ENCODE measurements at places on chromosomes 1 and 21.
A peak's percentile ranks its signal among the peaks of the same experiment; 100 is the strongest.

DNA sequence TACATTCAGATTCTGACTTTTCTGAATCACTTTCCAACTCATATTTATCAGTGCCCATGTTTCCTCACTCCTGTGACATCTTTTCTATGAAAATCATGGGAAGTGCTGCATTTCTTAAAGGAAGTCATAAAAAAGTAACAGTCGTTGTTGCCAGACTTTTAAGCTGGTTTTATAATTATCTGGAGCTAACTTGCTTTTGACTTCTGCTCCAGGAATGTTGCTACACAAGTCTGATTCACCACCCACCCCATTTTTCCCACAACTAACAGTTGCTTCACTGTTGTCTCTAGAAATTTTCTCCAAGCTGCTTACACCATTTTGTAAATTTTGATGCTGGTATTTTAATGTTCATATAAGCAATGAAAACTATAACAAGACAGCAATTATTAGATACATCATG, 12.2 kb downstream of the FCRLB start:
- DNase-seq, result no peak

DNA sequence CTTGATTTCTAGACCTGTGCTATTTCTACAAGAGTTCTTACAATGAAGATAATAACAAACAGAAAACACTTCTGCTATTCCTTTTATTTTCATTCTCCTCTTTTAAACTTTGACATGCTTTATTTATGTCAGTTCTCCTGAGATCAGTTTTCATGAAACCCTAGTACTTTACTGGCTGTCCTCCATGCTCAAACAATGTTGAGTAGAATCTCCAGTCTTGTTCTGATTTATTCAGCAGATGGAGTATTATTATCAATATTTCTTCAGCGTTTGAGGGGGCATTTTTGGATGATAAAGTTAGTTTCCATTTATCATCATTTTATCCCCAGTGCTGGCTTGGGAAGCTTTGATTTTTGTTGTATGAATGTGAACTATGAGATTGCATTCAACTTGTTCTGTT, 85.9 kb upstream of the WARS2 start:
- DNase-seq, result no peak

DNA sequence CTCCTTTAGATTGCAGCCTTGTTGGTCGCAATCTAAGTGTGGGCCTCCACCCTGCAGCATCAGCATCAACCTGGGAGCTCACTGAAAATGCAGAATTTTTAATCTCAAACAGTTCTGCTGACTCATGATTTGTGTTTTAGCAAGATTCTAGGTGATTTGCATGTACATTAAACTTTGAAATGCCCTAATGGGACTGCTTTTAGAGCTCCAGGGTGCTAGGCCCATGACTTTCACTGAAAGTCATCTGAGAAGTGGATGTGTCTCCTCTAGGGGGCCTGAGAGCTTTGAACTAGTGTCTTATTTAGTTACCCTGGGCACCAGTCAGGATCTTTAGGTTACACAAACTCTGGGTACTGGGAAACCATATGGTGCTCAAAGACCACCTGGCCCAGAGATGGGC, 9.0 kb downstream of the TRIM67 start:
- DNase-seq, result no peak

GRCh38 chr1:111222308-111223125, 5.0 kb upstream of the CHI3L2 start:
- DNase-seq, result peak; percentile 85

DNA sequence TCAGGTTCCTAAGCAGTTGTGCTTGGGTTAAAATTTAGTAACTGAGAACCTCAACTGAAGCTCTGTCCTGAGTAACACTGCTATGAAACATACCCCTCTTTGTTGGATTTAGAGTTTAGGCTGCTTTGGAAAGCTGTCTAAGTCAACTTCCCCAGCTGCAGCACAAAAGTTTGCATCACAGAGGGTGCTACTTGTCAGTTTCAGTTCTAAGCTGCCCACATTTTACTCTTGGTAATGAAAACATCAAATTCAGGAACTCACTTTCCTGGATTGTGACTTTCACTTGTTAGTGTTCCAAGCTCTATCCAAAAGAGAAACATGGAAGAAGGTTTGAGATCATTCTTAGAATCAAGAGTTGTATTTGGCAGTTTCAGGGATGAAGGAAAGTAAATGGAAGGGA, 191.7 kb upstream of the NFIA start:
- DNase-seq, result no peak

DNA sequence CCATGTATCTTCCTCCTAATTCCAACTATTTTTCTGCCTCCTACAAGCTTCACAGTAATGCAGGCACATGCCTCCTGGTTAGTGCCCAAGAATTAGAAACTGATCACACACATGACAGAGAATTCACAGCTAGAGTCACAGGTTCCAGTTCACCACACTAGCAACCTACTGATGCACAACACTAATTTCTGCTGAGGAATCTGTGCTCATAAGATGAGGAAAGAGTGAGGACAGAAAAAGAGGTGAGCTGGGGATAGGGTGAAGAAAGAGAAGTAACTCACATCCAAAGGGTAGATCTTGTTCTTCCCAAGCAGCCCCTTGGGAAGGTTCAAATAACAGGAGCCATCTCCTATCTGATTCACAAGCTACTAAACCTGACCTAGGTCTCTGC, 61.3 kb downstream of the PUM1 start:
- no peak for DNase-seq

- no peak for DNase-seq
Observed at GRCh38 chr1:235011064-235011598, 117.5 kb downstream of the TOMM20 start.

- DNase-seq, result no peak
Observed at GRCh38 chr1:156308078-156308477, 9.0 kb upstream of the VHLL start.

DNA sequence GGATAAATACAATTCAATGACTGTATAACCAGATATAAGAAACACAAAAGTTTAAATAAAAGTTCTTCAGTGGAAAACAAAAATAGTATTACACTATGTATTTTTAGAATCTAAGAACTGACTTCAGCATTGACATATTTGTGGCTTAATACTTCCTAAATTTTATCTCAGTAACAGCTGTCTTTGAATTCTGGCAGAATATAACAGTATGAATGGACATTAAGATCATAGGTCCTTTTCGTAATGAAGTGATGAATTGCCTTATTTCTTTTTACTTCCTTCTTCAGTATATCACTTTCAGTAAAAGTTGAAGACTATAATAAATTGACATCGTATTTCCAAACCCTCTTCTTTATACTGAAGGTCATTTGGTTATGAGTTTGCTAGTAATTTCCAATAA, 1030.0 kb downstream of the MRPL39 start:
- no peak for DNase-seq

GRCh38 chr1:183933528-183934179, 103.9 kb downstream of the COLGALT2 start:
- no peak for DNase-seq

DNA sequence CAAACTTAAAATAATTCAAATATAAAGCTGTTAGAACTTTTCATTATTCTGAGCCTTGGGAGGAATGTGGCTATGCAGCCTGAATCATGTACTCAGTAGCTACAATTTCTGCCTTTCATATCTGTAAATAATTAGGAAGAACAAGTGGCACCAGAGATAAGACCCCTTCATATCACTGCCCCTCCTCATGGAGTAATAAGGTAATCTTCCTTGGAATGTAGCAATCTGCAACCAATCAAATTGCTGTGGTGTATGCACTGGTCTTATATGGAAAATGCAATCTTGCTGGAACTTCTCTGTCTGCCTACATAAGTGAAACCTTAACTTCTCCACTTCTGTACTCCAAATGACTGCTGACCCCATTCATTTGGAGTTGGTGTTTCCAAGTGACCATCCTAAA, 104.4 kb upstream of the VANGL1 start:
- no peak for DNase-seq

DNA sequence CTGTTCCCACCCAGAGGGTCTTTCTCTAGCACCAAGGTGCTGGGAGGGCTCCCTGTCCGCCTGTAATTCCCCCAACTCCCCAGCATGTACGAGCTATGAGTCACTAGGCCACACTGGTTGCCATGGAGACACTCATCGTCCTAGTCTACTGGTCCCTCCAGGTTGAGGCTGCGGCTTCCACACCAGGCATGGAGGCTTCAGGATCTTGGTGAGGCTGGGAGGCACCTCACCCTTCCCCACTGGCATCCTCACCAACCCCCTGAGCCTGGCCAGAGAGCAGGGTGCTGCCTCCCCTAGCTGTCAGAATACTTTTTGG, 75.6 kb upstream of the KAZN start:
- DNase-seq, result peak; percentile 8

DNA sequence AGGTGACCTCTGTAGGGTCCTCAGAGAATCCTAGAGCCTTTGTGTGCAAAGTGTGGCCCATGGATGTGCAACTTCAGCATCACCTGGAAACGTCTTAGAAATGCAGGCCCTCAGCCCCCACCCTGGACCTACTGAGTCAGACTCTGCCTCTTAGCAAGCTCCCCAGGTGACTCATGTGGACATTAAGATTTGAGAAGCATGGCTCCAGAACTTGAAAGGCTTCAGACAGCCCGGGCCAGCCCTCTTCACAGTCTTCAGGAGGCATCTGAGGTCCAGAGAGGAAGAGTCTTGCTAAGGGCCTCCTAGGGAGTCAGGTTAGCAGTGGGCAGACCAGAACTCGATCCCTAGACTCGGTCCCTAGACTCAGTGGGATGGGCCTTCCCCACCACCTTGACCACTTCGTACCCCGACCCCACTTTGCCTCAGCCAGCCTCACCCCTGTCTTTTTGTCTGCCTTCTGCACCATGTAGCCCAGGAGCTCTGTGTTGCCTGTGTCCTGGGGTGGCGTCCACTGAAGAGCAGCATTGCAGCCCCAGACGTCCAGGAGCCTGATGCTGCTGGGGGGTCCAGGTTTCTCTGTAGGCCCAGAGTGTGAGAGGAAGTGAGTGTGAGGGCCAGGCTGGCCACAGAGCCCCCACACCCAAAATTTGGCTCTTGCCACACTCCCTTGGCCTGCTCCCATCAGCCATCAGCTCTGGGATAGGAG, 4.8 kb downstream of the MYBPH start:
- DNase-seq, result no peak

- no peak for DNase-seq
Observed at GRCh38 chr21:43734131-43734927, 15.4 kb downstream of the PDXK start.

GRCh38 chr1:228927421-228927820, 192.1 kb downstream of the RHOU start:
- DNase-seq, result no peak

DNA sequence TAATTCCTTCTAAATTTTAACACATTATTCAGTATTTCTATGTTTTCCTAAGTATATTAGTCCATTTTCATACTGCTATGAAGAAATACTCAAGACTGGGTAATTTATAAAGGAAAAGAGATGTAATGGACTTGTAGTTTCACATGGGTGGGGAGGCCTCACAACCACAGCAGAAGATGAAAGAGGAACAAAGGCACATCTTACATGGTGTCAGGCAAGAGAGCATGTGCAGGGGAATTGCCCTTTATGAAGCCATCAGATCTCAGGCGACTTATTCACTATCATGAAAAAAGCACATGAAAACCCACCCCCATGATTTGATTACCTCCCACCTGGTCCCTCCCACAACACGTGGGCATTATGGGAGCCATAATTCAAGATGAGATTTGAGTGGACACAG, 15.6 kb downstream of the GBP5 start:
- no peak for DNase-seq

DNA sequence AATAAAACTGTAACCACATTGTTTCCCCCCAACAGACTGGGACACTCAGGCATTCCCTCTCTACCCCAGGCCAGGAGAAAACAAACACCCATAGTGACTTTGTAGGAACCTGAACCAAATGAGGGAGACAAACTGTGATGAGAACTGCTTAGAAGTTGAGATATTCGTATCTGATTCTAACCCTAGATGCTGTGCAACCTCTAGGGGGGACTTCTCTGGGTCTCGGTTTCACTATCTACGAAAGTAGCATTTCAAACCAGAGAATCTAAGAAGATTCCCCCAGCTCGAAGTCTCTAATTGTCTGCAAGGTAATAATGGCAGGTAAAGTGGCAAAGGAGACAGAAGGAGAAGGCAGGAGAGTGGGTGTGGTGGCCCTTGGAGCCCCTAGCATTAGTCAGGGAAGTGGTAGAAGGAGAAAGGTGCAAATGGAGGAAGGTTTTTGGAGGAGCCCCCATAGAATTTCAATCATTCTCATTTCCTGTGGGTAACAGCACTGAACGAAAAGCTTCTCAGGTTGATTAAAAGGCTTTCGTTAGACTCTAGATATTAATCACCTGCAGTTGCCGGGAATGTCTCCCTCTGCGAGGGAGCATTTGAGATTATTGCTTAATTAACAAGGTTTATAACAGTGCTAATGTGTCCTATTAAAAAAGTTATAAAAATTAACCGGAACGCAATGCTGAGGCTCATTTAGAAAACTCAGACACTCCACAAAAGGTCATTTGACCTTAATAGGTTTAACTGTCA, 46.4 kb downstream of the BEND5 start:
- DNase-seq, result no peak

DNA sequence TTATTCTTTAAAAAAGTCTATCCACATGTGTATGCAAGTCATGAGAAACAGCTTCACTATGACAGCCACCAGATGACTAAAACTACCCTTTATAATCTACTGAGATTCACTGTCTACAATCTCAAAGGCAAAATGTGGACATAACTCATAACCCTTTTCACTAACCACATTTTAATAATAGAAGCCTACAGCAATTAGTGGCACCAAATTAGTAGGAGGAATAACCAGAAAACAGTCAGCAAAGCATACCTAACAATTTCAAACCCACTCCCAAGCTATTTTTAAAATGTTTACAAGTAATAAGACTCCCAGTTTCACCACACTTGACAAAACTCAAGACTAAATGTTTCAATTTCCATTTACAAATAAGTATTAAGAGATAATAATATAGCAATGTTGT, 442.9 kb downstream of the PTPRC start:
- DNase-seq, result no peak

DNA sequence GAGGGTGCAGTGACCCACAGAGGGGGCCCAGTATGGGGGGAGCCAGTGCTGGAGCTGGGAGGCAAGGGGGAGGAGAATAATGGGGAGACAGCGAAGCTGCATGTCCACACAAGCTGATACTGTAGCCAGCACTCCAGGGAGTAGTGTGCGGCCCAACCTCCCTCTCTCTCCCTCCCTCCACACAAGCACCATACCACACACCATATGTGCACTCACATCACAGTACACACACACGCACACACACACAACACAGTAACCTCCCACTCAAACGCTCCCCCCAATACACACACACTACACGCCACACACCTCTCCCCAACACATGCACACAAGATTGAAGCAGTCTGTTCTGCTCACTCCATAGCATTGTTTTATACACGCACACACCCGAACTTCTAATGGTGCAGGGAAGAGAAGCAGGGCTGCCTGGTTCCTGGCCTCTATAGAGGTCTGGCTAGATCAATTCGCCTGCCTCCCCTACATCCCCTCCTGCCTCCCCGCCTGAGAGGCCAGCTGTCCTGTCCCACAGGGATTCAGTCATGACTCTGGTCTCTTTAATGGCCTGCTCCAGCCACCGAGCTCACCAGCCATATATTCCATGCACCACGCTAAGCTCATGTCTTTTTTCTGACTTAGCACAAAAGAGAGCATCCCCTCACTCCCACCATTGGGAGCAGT, 3.8 kb downstream of the NCDN start:
- peak; percentile 7 for DNase-seq
